ENCODE measurements at places on chromosomes 1 and 21. TPM values are rescaled to one million over a fixed set of nuclear protein-coding genes. Genes with fewer than 3 reads are reported as not detected.

DNA sequence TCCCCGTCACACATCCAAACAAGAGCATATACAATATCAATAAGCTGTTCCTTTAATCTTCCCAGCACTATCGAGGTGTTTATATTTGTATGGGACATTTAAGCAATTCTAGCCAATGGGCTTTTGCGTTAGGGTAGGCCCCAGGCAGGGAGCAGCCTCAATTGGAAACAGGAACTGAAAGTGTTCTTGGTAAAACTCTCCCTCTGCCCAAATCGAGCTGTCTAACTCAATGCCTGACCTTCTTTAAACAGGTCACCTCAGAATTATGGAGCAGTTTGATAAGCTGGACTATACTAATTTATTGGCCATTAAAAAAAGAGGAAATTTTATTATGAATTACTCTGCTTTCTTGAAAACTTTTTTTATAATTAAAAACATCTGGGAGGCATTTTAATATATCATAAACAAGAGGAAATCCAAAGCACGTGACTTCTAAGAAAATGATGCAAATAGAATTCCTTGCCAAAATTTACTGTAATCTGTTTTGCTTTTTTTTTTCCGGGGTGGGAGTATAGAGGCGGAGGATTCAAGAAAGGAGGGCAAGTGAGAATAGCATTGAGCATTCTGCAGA lies 498.1 kb downstream of the LMO4 start:
- DNase-seq = no peak

- no peak for DNase-seq
These were observed 17.5 kb downstream of the RASSF5 start for GRCh38 chr1:206524739-206525364.

Gene IFNGR2
- total RNA-seq = 18.8 TPM

Gene USH2A
- total RNA-seq = not detected

Gene SH2D5
- total RNA-seq = 0.11 TPM
